ENCODE measurements at places on chromosomes 1 and 21. TPM values are rescaled to one million over a fixed set of nuclear protein-coding genes. Genes with fewer than 3 reads are reported as not detected.

DNA sequence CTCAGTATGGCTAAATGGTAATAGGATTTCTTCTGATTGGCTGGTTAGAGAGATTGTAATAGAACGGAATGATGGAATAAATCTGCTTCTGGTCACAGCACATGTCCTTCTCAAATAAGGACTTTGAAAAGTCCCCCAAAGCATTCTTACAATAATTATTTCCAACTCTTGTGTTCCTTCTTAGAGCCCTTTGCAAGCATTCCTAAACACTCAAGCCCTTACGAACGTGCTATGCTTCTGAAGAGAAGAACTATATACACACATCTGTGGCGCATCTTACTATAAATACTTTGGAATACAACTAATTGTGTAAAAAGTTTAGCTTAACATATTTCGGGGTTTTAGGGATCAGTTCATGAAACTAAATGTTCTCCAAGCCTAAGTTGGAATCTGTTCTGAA, 25.6 kb downstream of the CLIC4 start:
- no peak for DNase-seq

The RORC gene
- total RNA-seq: 0.03 TPM

DNA sequence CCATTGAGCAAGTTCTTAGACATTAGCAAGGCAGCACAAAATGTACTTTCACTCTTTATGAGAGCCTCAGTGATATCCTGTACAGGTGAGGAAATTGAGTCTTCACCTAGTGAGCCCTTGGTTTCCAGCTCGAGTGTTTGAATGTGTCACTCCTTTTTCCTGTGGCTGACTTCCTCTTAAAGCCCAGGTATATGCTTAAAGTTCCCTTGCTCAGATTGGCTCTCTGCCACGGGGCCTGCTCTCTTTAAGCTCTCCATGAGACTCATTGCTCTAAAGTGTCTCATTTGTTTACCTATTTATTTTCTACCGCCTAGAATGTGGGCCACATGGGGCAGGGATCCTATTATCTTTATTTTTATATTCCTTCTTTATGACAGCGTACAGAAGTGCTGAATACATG, 324.9 kb downstream of the SIPA1L2 start:
- DNase-seq: no peak

DNA sequence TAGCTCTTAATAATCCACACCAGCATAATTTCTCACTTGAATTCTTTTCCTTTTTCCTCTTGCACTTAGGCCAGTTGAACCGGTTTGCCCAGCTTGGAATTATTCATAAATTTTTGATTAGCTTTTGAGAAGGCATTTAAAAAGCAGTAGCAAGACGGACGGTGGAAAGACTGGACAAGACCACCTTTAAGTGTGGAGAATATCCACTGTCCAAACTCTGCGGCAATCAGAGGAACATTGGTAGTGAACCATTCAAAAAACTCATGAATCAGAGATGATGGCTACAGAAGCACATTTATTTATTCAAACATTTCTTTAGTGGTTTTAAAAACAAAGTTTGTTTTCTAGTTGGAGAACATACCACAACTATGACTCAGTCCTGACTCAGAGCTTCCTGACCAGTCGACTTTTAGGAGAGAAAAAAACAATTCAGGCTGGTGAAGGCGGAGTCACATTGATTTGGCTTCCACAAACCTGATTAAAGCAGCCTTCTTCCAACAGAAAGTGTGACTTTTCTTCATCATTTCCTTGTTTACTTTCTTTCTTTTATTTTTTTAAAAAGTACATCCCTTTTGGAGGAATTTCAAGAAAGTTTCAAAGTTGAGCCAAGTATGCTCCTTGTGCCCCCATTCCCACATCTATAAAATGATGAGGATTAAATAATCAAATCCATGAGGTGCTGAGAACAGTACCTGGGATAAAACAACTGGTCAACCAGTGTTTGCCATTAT, 128.8 kb downstream of the ADSS2 start:
- peak; percentile 86 for DNase-seq

The CCNL2 gene
- total RNA-seq: 67.7 TPM

- DNase-seq: no peak
These were observed 14.0 kb upstream of the PAQR7 start for GRCh38 chr1:25889470-25889869.

DNA sequence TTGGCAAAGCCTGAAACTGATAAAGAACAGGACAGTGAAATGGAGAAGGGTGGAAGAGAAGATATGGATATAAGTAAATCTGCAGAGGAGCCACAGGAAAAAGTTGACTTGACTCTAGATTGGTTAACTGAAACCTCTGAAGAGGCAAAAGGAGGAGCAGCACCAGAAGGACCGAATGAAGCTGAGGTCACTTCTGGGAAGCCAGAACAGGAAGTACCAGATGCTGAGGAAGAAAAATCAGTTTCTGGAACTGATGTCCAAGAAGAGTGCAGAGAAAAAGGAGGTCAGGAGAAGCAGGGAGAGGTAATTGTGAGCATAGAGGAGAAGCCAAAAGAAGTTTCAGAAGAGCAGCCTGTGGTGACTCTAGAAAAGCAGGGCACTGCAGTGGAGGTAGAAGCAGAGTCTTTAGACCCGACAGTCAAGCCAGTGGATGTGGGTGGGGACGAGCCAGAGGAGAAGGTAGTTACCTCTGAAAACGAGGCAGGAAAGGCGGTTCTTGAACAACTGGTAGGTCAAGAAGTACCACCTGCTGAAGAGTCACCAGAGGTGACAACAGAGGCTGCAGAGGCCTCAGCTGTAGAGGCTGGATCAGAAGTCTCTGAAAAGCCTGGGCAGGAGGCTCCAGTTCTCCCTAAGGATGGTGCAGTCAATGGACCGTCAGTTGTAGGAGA, 16.3 kb downstream of the CCDC17 start:
- DNase-seq: no peak

DNA sequence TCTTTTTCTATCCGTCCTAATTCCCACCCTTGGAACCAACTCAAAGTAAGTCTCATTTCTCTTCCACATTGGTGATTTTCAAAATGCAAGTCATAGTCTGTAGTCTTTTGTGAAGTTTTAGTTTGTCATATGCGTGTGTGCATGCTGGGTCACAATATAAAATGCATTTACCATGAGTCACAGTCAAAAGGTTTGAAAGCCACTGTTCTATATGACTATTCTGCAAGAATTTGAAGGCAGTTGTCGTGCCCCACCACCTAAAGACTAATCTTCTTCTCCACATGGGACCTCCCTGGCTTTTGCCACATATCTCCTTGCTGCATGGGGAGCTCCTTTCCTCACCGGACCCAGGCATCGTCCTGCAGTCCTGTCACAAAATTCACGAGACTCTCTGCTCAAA, 1.6 kb downstream of the STPG1 start:
- DNase-seq: no peak

GRCh38 chr1:168135116-168135920, 1.4 kb downstream of the GPR161 start:
- peak; percentile 24 for DNase-seq

GRCh38 chr1:170967042-170967910, 31.9 kb downstream of the MROH9 start:
- peak; percentile 67 for DNase-seq

DNA sequence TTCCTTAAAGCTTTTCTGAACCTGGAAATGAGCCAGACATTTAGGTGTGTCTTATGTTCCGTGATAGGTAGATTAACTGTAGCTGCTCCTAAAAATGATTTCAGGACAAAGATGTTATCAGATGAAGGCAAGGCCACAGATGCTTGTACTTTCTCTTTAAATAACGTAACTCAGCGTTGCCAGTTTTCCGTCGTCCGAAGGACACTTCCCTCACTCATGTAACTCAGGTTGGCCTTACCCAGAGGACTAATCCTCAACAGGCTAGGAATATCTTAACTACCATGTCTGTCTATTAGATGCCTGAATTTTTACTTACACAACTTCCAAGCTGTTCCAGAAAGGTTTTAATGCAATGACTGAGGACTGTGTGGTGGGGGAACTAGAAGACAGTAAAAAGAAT, 35.4 kb upstream of the FAM89A start:
- DNase-seq: no peak

The TMEM125 gene
- total RNA-seq: not detected

DNA sequence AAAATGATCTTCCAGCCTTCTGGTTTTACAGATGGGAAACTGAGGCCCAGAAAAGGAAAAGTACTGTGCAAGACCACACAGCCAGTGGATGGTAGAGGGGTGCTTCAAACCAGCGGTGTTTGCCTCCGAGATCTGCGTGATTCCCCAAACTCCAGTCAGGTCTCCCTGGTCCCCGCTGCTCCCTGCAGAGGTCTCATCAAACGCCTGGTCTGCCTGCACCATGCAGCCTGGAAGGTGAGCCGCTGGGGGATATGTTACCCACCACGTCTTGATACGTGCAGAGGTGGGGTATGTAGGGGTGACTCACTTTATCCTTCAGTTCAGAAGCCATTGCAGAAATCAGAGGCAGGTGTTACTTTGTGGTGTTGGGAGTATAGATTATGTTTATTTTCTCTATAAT, 56.3 kb downstream of the MYOM3 start:
- no peak for DNase-seq

The ZNF593OS gene
- total RNA-seq: not detected

DNA sequence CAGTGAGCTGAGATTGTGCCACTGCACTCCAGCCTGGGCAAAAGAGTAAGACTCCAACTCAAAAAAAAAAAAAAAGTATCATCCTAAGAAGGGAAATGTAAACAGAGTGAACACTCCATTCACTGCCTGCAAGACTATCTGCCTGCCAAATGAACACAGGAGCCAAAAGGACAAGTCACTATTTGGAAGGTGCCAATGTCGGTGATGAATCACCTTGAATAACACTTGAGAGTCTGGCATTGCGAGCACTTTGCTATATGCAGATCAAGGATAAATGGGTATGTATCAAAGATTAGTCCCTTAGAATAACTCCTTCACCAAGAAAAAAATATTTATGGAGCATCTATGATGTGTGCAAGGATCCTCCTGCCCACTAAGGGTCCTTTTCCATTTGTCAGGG, 6.6 kb downstream of the UBR4 start:
- DNase-seq: no peak

The ANKRD45 gene
- total RNA-seq: not detected

GRCh38 chr21:42198929-42199867, 19.7 kb upstream of the ABCG1 start:
- DNase-seq: no peak

The SYCP1 gene
- not detected for total RNA-seq

DNA sequence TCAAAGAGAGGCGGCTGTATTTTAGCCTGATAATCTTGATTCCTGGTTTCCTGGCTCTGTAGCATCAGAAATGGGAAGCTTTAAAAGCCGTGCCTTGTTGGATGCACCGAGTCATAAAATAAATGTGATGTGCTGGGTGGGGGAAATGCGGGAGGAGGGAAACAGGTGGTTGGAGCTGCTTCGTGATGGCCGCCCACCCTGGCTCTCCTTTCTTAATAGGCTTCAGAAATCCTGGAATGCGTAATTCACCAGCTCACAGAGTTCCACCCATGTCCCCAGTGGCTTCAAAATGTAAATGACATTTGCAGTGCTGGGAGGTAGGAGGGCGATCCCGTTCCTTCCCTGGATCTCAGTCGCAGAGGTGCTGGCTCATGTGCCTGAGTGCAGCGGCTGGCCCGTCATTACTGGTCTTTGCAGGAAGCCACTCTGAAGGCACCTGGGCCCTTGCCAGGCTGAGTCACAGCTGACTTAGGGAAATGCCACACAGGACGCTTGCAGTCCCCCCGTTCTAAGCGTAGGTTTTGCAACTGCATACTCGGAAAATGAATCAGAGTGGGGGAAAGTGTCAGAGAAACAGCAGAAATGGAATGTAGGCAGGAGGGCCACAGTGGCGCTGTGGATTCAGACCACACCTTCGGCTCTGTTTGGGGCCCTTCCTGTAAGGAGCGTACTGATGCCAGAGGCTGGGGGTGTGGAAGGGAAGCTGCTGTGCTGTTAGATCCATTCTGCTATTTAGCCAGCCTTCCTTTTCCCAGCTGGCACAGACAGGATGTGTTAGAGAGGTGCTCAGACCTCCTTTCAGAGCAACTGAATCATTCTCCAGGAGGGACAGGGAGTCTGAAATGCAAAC, 37.6 kb downstream of the GALNT2 start:
- peak; percentile 54 for DNase-seq

The MARK1 gene
- total RNA-seq: 2.6 TPM

DNA sequence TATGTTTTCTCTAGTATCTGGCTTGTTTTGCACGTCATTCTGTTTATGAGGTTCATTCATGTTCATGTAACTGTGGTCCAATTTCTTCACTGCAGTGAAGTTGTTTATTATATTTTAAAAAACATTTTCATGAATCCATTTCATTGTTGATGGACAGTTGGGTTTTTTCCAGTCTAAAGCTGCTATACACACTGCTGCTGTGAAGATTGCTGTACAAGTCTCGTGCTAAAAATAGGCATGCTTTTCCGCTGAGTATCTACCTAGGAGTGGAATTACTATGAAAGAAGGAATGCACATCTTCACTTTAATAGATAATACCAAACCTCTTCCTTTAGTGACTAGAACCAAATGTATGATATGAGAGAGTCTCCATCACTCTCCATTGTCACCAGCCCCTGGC, 49.0 kb upstream of the ETS2 start:
- DNase-seq: no peak

GRCh38 chr1:61842036-61842435, 99.8 kb downstream of the PATJ start:
- DNase-seq: no peak

The SLC45A1 gene
- not detected for total RNA-seq

DNA sequence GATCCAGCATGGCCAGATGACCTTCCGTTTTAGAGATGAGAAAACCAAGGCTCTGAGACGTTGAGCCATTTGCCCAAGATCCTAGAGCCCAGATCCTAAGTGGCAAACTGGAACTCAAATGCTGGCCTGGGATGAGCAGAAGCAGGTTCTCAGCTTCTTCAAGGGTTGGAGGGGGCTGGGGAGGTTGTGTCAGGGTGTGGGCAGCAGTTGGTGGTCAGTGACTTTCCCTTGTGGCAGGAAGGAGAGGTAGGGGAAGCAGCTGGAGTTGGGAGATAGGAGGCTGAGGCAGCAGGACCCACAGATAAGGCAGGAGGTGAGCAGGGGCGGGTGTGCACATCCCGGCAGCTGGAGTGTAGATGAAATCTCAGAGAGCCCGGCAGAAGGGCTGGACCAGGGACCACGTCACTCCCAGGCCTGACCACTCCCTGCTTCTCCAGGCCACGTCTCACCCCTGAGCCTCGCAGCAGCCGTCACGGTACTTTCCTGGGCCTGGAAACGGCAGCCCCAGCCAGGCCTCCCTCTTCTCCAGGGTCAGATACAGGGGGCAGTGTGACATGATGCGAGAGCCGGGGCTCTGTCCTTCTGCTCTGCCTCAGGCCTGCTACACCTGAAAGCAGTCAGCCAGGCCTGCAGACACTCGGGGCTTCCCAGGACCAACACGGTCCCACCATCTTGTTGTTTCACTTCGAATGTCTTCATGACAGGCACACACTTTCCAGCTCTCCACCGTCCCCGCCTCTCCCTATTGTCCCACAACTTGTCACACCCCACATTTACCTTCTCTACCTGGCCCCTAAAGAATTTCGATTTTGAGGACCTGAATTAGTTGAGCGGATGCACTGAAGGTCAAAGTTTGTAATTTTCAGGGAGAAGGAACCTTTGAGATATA, 11.5 kb upstream of the LAPTM5 start:
- DNase-seq: no peak

GRCh38 chr1:2834741-2835564, 33.5 kb upstream of the TTC34 start:
- DNase-seq: no peak

All from SK-MEL-5 (cell line).